Omental fat pad (tissue), 4 donors: ENCODE measurements at places on chromosomes 12 and 14. TPM values are rescaled to one million over a fixed set of nuclear protein-coding genes. Genes with fewer than 3 reads are reported as not detected.

GRCh38 chr14:101559624-101560533 lies 1.4 kb upstream of the DIO3 start:
- DNase-seq = no peak

- no peak for DNase-seq
Observed at GRCh38 chr12:123595729-123596128, 6.2 kb upstream of the DDX55 start.

DNA sequence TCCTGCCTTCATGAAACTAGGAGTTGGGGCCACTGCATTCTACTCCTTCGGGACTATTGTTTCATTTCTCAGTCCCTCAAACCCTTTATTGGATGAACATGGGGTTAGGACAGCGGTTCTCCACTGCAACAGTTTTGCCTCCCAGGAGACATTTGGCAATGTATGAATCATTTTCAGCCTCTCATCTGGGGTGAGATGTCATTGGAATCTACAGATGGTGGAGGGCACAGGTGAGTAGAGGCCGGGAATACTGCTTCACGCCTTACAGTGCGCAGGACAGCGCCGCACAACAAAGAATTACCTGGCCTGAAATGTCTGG lies 649 bp upstream of the GNPNAT1 start:
- no peak for DNase-seq

DNA sequence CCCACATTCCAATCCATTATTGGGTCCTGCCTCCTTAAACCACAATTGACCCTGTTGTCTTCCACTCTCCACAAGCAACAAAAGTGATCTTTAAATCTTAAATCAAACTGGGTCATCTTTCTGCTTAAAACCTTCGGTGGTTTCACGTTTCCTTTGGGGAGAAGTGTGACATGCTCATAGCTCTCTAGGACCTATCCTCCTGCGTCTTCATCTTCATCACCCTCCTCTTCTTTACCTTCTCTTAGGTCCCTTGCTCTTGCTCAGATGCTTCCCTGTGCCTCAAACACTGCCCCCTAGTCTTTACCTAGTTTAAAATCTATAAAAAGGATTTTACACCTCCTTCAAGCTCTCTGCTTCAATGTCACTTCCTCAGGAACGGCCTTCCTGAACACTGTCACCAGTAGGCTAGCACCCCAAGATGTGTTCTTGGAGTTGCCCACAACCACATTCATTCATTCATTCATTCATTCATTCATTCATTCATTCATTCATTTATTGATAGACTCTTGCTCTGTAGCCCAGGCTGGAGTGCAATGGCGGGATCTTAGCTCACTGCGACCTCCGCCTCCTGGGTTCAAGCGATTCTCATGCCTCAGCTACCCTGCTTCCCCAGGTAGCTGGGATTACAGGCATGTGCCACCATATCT lies 46.8 kb downstream of the GALNT4 start:
- DNase-seq = no peak

DNA sequence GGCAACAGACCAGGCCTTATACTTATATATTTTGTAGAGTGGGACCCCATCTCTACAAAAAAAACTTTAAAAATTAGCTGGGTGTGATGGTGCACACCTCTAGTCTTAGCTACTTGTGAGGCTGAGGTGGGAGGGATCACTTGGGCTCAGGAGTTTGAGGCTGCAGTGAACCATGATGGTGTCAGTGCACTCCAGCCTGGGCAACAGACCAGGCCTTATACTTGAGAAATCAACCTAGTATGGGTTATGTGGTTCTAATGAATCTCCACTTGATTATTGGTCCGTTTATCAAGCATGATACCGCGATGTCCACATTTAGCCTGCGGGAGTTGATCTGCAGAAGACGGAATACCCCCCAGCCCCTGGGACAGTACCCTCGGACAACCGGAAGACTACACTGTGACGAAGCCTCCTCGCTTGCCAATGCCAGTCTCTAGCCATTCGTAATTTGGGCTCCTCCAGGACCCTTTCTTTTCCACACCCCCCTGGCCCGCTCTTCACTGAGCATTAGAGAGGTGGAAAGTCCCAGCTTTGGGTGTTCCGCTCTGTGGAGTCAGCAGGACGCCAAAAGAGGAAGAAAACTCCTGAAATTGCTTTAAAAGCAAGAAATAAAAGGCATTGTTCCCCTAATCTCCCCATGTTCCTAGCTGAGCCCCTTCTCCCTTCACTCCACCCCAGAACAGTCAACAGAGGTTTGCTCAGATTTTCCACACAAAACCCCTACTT lies 19.4 kb downstream of the LTBP2 start:
- DNase-seq = no peak

GRCh38 chr14:24381363-24382063 lies 13.5 kb downstream of the NFATC4 start:
- DNase-seq = no peak

- DNase-seq = no peak
Observed at GRCh38 chr14:75063013-75063412, 811 bp downstream of the ACYP1 start.

GRCh38 chr14:96799489-96800054 lies 2.4 kb downstream of the VRK1 start:
- DNase-seq = no peak

DNA sequence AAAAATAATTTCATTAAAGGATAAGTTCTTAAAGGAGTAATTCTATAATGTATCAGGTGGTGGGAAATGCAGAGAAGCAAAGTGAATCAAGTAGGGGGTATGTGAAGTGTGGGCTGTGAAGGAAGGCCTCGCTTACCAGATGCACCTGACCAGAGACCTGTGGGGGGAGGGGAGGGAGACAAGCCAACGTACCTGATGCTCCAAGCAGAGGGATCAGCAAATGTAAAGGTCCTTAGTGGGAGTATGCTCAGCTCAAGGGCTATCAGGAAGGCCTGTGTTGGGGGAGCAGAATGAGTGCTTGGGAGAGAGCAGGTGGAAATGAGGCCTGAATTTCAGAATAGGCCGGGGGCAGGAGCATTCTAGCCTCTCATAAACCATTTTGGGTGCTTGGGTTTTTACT lies 57.1 kb downstream of the ANO4 start:
- DNase-seq = no peak

The ANKRD9 gene
- 25.9 TPM for total RNA-seq

GRCh38 chr12:110957652-110958051 lies 37.3 kb upstream of the MYL2 start:
- DNase-seq = no peak
